ENCODE measurements at places on chromosomes 13 and 19.

- DNase-seq, result no peak
These were observed 4.3 kb downstream of the NANOS3 start for GRCh38 chr19:13881251-13881691.

DNA sequence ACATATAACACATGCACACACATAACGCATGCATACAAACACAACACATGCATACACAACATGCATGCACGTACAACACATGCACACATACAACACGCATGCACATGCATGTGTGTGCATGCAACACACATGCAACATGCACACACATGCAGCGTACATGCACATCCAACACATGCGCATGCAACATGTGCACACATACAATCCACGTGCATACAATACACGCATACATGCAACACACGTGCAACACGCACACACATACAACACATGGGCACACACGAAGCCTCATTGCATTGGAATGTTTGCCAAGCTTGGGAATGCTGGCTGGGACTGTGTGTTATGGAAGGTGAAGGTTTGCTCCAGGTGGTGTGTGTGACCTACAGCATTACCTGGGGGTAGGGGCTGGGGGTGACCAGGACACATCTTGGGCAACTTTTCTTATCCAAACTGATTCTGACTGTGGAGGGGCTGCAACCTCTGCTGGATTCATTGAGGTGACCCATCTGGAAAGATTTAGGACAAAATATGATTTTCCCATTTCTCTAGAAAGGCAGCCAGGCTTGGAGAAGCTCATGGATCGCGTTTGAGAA lies 58.9 kb downstream of the SPACA7 start:
- no peak for DNase-seq

- DNase-seq, result no peak
These were observed 55.5 kb downstream of the EDNRB start for GRCh38 chr13:77863144-77863543.

GRCh38 chr13:110546926-110547325 lies 14.6 kb downstream of the RAB20 start:
- DNase-seq, result no peak

DNA sequence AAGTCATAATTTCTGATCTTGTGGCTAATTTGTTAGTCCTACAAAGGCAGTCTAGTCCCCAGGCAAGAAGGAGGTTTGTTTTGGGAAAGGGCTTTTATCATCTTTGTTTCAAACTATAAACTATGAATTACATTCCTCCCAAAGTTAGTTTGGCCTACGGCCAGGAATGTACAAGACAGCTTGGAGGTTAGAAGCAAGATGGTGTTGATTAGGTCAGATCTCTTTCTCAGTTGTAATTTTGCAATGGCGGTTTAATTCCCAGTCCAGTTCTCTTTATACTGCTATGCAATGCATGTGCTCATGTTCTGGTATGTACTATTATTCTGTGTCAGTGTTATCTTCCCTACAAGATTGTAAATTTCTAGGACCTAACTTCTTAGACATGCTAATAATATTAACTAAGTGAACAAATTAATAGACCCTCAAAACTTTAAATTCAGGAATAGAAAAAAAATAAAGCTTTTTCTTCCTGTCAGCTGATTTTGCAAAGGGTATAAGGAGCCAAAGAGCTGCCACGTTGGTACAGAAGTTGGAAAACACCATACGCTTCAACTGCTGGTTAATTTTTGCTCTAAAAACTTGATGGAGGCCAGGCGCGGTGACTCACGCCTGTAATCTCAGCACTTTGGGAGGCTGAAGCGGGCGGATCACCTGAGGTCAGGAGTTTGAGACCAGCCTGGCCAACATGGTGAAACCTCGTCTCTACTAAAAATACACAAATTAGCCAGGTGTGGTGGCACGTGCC lies 1.3 kb upstream of the DNAJC15 start:
- no peak for DNase-seq

- DNase-seq, result no peak
These were observed 857 bp downstream of the IER2 start for GRCh38 chr19:13150931-13151604.

GRCh38 chr13:89181041-89181440 lies 1509.9 kb downstream of the SLITRK5 start:
- no peak for DNase-seq

DNA sequence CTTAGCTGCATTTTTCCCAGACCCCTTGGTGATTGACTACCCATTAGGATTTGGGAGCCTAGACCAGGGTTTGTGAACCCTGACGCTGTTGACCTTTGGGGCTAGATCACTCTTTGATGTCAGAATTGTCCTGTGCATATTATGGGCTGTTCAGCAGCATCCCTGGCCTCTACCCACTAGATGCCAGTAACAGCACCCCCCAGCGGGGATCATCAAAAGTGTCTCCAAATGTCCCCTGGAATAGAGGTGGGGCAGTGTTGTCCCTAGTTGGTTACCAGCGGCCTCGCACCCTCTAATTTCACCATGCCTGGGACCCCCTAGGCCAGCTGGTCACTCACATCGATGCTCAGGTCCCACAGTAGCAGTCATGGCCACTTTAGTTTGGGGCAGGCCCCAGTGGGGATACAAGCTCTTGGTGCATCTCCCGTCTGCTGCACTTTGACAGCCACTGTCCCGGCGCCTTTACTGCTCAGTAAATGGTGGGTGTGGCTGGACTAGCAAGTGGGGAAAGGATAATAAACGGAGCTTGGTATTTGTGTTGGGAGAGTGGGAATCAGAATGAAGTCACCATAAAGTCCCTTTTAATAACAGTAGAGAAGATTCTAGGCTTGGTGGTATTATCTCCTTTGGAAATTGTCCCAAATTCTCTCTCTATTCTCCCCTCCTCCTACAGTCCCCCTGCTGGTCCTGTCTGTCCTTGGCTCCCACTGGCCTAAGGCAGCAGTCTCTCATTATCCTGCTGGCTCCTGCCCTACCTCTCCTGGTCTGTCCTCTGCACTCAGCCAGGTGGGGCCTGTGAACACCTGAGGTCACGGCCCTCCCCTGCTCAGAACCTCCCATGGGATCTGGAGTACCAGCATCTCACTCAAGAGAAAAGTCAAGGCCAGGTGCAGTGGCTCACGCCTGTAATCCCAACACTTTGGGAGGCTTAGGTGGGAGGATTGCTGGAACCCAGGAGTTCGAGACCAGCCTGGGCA lies 80.6 kb downstream of the SIPA1L3 start:
- DNase-seq, result no peak

DNA sequence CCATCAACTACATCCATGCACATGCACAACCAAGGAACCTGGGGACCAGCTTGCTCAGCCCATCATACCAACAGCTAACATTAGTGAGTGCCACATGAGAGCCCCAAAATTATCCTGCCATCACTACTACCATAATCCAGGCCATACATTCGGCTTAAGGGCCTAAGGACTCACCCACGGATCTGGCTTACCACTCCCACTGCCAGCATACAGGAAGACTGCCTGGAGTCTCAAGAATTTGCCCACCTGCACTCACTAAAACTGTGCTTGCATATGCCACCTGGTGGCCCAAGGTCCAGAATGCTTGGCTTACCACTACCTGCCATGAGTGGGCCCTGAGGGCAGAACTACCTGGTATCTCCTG lies 1562.9 kb upstream of the PRR20A start:
- DNase-seq, result no peak

DNA sequence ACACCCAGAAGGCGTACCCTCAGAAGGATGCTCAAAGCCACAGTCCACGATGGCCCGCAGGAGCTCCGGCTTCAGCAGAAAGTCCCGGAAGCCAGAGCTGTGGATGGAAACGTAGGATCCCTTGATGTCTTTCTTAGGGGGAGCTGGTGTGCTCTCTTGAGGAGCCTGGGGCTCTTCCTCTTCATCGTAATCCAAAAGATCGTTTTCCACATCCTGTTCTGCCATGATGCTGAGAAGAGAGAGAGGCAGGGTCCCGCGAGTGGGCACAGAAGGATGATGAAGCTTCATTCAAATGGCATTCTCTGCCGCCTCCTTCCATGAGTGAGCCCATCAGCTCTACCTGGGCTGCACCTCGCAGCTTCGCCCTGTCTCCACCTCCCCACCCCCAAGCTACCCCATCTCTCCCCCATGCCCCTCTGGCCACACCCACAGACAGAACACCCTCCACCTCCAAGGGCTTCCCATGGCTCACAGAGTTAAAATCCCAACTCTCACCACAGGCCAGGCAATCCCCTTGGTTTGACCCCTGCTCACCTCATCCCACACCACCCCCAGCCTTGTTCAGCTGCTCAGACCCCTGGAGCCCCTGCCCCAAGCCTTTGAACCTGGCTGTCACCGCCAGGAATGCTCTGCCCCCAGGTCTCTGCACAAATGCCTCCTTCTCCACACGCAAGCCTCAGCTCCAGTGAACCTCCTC lies 6.0 kb downstream of the DDX39A start:
- DNase-seq, result no peak

DNA sequence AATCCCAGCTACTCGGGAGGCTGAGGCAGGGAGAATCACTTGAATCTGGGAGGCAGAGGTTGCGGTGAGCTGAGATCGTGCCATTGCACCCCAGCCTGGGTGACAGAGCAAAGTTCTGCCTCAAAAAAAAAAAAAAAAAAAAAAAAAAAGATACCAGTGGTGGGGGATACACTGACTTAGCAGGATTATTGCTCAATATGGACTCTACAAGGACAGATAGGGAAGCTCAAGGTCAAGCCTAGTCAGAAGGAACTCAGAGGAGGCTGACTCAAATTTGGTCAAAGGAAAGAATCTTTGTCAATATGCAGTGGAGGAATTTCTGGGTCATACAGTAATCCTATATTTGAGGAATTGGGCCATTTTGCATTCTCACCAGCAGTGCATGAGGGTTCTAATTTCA lies 6.7 kb upstream of the DIAPH3 start:
- DNase-seq, result no peak

- DNase-seq, result no peak
These were observed 23.7 kb downstream of the ADPRHL1 start for GRCh38 chr13:113429608-113429985.
